ENCODE measurements at places on chromosomes 16 and 17.

- no peak for DNase-seq
These were observed 82.3 kb downstream of the SSH2 start for GRCh38 chr17:29847527-29848400.

DNA sequence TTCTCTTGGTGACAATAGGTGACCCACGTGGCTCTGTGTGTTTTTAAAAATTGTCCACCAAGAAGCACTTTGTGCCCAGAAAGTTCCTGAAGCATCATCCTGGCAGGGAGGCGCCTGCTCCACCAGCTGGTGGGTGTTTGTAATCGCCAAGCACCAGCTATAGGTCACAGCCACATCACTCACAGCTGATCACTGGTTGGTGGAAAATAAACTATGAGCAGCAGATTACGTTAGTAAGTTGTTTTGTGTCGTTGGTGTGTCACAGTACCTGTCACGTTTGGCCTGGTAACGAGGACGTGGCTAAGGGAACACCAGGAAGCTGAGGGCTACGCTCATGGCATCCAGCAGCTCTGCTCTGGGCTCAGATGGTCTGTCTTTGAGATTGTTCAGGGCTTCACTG lies 10.1 kb downstream of the MRM3 start:
- no peak for DNase-seq

DNA sequence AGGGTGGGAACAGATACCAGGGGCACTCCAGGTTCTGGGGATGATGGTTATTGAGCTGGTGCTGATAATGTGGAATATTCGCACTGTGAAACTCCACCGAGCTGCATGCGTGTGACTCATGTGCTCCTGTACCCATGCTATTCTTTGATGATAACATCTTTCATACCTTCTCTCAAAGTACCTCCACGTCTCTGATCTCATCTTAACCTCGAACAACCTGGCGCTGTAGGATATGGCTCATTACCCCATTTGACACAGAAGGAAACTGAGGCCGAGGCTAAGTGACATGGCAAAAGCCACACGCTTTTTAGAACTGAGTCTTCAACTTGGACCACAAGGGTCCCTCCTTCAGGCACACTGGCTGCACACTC lies 30.2 kb upstream of the MRPS23 start:
- DNase-seq: no peak

DNA sequence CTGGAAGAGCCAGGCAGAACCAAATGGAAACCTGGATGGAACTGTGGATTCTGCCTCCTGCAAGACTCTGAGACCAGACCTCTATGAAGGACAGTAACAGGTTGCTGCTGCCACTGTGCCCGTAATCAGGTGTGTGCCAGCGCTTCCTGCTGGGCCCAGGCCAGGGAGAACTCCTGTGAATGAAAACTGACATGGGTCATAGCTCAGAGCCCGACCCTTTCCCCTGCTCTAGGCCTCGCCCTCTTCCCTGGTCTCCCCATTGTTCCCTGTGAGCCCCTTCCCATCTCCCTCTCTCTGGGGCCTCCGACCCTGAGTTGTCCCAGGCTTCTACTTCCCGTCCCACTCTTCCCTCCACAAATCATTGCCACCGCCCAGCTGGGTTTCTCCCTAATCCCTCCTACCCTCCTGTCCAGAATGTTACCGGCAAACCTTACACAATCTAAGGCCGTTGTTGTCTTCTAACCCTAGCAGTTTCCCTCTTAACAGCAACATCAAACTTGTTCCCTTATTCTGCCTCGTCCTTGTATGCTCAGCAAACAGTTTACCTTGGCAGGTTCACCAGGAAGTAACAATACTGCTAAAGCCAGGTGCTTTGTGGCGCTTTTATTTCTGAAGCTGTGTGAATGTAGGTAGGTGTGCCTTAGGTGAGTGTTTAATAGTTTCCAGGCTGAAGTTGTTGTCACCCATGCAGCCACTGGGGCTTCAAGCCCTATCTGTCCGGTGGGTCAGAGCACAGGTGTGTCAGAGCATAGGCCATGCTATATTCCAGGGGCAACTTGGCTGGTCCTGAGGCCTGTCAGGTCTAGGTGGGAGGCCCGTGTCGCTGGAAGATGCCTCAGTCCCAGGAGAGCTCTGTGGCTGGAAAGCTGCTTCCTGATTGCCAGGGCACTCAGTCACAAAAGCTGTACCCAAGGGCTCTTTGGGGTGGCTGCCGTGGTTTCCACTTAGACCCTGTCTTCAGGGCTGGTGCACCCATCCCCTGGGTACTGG lies 32.0 kb downstream of the SMPD3 start:
- no peak for DNase-seq

GRCh38 chr16:5668553-5668952 lies 571.0 kb upstream of the EEF2KMT start:
- DNase-seq: no peak

GRCh38 chr17:68657166-68657565 lies 56.0 kb upstream of the FAM20A start:
- no peak for DNase-seq

DNA sequence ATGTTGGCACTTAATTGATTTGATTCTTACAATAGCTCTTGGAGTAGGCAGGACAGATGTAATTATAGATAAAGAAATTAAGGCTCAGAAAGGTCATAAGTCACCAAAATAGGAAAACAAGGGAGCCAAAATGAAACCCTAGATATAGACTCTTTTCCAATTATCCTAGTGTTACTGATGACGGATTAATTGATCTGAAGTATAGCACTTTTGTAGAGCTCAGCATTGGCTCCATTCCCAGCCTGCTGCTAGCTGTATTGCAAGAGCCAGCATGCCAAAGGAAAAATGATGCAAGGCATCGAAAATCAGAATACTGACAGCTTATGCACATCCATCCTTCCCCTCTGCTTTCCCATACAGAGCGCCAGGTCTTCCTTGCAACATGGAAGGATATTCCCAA lies 21.6 kb upstream of the RASL10B start:
- no peak for DNase-seq

DNA sequence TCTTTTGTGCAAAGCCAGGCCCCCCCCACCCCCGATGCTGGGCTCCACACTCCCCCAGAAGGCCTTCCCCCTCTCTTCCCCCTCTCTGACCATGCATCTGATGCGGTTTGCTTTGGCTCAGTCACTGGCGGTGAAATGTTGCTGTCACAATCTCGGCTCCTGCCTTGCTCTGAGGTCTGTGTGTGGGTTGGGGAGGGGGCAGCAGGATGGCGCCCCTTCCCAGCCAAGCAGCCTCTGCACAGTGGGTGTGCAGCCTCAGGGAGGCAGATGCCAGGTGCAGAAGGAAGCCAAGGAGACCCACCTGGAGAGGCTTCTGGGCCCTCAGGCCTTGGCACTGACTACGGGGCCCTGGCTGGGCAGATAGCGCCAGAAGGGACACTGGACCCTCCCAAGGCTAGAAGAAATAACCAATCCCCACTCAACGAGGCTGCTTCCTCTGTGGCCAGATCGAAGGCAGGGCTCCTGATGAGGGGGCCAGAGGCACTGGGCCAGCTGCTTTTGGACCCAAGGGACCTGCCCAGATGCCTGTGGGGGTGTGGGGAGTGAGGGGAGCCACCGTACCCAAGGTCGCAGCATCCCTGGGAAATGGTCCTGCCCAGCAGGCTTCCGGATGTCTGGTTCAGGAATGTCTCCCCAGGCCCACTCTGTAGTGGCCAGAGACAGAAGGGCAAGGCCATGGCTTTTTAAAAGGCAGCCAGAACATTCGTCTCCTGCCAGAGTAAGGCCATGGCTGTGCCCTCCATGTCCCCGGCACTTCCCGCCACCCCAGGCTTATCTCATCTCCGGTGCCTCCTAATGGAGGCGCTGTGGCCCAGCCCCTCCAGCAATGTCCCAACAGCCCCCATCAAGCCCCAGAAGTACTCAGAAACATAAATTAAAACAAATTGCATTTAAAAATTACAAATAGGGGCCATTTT lies 43.4 kb upstream of the SLC38A10 start:
- no peak for DNase-seq

DNA sequence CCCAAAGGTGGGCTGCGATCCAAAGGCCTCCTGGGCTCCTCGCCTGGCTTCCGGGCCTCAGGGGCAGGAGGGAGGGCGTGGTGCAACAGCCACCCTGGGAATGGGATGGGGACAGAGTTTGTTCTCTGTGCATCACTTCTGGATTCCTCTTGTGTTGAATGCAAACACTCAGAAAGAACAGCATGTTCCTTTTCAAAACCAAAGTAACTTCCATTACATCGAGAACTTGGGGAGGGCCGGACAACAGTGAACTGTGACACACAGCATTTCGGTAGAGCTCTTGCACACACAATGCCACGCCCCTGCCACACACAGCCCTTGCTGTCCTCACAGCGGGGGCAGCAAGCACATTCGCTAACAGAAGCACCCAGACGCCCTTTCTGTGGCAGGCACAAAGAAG lies 36.1 kb upstream of the FASN start:
- DNase-seq: no peak

DNA sequence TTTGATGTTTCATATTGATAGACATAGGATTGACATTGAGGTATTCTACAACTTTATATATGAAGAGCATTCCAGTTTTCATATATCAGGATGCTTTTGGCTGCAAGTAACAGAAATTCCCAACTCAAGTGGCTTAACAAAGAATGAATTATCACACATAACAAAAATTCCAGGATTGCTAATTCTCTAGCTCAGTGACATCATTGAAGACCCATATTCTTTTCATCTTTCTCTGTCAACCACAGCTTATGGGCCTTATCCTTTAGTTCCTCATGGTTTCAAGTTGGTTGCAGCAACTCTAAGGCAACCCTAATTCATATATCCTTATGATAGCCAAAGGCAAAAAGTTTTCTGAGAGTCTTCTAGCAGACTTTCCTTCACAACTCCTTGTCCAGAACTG lies 91.5 kb upstream of the HAS3 start:
- no peak for DNase-seq

- DNase-seq: no peak
These were observed 5.0 kb upstream of the ZNF750 start for GRCh38 chr17:82844796-82845162.

- DNase-seq: no peak
These were observed 107.8 kb downstream of the XYLT1 start for GRCh38 chr16:17362946-17363345.

- no peak for DNase-seq
These were observed 2.4 kb downstream of the NUP93 start for GRCh38 chr16:56732366-56732765.

DNA sequence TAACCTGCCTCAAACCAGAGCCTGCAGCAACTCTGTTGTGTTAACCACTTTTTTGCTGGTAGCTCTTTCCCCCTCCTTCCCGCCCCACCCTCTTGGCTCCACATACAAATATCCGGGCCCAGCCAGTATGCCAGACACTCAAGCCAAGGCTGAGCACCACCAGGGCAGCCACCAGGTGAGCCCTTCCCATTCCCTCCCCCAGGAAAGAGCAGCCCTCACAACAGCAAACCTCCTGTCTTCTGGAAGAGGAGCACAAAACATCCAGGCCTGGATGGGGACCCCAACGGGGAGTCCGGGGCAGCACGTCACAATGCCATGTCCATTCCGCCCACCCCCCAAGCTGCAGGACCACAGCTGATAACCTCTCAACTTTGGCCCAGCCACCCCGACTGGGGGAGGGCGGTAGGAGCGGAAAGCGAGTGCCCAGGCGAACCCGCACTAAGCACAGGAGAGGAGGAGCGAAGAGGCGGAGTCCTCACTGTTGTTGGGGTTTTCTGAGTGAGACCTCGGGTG lies 757 bp downstream of the ORMDL3 start:
- DNase-seq: peak; percentile 76

- DNase-seq: no peak
These were observed 14.1 kb downstream of the FLYWCH2 start for GRCh38 chr16:2897110-2897509.

GRCh38 chr16:62445909-62446308 lies 409.7 kb upstream of the CDH8 start:
- DNase-seq: no peak

- no peak for DNase-seq
These were observed 15.2 kb downstream of the RABEP1 start for GRCh38 chr17:5297245-5297644.

DNA sequence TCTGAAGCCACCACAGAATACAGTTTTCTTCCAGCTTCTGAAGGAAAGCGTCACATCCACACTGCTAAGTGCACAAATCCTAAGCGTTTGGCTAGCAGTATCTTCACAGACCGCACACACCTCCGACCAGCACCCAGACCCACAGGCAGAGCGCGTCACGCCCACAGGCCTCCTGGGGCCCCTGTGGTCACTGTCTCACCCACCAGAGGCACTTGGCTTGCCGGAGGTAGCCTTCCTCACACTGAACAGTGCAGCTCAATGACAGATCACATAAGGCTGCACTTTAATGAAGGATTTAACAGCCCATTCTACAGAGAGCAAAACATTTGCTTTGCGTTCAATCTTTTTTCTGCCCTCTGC lies 21.2 kb downstream of the SPHK1 start:
- DNase-seq: no peak

Measured in erythroblast (primary cell).